ENCODE measurements at places on chromosomes 2 and 18.
A peak's percentile ranks its signal among the peaks of the same experiment; 100 is the strongest.

- no peak for DNase-seq
Observed at GRCh38 chr2:233189025-233189424, 62.4 kb upstream of the ATG16L1 start.

- DNase-seq: no peak
Observed at GRCh38 chr2:212064318-212064717, 474.3 kb downstream of the ERBB4 start.

DNA sequence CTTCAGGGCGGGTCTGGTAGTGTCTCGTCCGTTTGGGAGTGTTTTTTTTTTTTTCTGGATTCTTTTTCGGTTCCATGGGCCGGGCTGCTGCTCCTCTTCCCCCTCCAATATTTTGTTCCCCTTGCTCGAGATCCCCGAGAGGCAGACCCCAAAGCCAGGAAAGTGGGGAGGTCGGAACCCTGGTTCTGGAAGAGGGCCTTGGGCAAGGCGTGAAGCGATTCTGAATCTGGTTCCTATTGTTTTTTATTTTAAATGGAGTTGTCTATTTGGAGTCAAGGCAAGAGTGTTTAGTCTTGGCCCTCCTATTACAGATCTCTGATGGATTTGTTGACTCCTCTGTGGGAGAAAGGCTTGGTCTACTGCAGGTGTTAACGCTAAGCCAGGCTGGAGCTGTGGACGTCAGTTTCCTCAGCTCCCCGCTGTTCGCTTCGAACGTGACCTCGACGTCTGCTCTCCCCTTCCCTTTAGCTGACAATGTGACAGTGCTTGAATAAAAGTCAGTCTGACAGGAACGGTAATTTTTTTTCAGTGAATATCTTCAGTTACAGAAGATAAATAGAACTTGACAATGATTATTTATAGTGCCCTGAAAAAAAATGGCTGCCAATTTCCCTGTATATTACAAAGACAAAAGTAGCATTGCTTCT lies 683 bp upstream of the DNAJC27 start:
- peak; percentile 74 for DNase-seq

- peak; percentile 30 for DNase-seq
Observed at GRCh38 chr2:150630587-150631235, 143.2 kb upstream of the RND3 start.

DNA sequence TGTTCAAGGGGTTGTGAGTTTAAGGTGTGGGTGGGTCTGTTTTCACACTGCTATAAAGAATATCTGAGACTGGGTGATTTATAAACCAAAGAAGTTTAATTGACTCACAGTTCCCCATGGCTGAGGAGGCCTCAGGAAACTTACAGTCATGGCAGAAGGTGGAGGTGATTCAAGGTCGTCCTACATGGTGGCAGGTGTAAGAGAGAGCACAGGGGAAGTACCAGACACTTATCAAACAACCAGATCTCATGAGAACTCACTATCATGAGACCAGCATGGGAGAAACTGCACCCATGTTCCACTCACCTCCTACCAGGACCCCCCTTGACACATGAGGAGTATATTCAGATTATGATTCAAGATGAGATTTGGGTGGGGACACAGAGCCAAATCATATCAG lies 38.0 kb downstream of the RHBDD1 start:
- no peak for DNase-seq

GRCh38 chr2:61420991-61421544 lies 49.8 kb downstream of the USP34 start:
- DNase-seq: no peak

- DNase-seq: no peak
Observed at GRCh38 chr2:182426082-182426917, 536 bp downstream of the PDE1A start.

DNA sequence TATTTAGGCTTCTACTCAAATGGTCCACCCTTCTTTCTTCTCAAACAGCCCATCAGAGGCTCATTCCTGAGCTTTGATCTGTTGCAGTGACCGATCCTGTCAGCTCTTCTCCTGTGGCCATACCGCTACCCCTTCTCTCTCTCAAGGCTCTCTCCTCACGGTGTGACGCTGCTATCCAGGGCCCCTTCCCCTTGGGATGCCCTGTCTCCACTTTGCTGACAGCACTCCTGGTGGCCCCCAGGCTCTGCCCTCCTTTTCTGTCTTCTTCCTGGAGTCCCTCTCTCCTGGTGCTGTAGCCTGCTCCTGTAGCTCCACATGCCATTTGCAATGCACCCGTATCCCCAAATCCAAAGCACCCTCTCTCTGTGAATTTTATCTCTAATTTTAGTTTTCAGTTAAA lies 45.4 kb upstream of the CTAGE1 start:
- no peak for DNase-seq

GRCh38 chr2:151560289-151560688 lies 150.6 kb downstream of the RIF1 start:
- DNase-seq: peak; percentile 6

DNA sequence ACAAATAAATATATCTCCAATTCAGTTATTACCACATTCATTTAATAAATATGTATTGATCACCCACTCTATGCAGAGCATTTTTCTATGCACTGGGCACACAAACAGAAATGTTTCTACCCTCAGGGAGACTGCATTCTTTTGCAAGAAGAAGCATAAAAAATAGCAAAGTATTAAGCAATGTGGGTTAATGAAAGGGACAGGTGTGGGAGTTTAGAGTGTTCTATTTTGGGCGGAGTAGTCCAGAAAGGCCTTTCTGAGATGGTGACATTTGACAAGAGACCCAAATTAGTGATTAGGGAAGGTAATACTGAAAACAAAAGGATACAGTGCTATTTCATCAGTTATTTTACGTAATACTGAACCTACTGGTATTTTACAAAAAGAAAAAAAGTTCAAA lies 394.3 kb upstream of the CHST9 start:
- DNase-seq: no peak

DNA sequence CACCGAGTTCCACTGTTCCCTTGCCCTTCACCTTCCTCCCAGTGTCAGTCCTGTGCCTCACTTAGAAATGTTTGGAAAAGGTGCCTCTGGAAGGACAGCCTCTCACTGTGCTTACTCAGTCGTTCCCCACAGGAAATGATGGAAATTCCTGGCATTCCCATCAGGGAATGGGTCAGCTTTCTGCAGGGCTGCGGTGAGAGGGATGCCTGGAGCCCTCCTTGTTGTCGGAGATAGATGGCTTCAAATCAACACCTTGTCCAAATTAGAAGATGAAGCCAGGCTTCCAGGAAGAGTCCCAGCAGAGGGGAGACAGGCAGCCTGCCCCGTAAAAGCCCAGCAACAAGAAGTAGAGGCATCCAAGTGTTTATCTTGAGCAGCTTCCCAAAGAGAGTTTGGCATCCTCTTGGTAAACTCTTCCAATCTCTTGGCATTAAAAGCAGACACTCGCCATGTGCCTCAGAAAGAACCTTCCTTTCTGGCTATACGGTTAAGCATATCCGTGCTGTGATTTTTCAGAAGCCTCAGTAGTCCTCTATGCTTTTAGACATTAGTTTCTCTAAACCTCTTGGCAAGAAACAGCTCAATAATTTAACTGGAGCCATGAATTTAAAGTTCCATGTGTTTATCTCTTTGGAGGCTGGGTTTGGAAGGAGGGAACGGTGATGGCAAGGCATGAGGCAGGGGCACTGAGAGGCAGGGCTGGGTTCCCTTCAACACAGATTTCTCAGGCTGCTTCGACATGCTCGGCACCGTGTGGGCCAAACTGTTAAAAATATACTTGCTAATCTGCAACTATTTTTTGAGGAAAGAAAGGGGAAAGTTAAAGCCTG lies 25.1 kb downstream of the COLEC12 start:
- no peak for DNase-seq

DNA sequence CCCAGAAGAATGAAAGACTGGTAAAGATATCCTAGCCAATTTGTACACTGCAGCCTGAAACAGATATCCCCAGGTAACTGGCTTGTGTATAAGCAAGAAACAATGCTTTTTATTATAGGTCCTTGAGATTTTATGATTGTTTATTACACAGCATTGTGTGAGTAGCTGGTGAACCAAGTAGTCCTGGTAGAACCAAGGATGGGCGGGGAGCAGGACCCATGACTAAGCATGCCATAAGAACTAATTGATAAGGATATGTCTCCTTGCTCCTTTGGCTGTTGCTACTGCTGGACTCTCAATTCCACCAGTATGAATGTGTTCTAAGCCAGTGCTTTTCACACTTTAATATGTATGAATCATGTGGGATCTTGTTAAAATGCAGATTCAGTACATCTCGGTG lies 12.3 kb upstream of the ALMS1 start:
- no peak for DNase-seq

DNA sequence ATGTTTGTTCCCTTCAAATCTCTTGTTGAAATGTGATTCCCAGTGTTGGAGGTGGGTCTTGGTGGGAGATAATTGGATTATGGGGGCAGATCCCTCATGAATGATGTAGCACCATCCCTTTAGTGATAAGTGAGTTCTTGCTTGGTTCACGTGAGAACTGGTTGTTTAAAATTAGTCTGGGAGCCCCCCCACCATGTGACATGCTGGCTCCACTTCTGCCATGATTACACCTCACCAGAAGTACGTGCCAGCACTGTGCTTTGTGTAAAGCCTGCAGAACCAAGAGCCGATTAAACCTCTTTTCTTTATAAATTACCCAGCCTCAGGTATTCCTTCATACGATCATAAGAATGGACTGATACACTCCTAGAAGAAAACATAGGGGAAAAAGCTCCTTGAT lies 10.1 kb downstream of the ABI2 start:
- no peak for DNase-seq

DNA sequence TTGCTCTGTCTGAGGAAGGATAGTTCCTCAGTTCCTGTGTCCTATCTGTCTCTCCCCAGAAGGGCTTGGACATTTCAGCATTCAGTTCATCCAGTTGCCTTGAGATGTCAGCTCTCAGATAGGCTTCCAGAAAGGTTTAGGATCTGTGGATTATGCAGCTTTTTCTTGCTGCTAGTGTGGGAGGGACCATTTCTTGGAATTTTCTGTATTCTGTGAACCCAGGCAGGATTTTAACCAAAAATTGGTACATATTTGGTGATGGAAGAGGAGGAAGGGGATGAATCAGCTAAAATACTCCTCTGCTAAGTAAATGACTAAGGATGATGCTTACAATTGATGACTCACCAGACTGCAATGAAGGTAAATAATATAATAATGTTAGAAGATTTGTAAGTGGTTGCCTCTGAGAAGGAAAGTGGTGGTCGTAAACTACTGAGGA lies 58.6 kb upstream of the DOCK10 start:
- no peak for DNase-seq

DNA sequence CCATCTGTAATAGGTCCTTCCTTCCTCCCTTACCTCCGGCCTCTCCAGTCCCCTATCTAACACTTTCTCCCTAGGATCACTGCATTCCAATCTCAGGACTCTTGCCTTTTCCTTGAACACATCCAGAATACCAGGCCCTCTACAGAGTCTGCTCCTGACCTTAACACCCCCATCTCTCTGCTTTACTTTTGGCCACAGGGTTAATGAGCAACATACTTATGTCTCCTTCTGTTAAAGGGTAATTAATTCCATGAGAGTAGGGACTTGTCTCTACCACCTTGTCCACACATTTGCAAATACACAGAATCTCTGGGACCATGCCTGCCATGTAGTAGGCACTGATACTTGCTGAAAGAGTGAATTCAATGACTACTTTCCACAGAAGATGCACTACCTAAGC lies 94.9 kb downstream of the COBLL1 start:
- DNase-seq: no peak

DNA sequence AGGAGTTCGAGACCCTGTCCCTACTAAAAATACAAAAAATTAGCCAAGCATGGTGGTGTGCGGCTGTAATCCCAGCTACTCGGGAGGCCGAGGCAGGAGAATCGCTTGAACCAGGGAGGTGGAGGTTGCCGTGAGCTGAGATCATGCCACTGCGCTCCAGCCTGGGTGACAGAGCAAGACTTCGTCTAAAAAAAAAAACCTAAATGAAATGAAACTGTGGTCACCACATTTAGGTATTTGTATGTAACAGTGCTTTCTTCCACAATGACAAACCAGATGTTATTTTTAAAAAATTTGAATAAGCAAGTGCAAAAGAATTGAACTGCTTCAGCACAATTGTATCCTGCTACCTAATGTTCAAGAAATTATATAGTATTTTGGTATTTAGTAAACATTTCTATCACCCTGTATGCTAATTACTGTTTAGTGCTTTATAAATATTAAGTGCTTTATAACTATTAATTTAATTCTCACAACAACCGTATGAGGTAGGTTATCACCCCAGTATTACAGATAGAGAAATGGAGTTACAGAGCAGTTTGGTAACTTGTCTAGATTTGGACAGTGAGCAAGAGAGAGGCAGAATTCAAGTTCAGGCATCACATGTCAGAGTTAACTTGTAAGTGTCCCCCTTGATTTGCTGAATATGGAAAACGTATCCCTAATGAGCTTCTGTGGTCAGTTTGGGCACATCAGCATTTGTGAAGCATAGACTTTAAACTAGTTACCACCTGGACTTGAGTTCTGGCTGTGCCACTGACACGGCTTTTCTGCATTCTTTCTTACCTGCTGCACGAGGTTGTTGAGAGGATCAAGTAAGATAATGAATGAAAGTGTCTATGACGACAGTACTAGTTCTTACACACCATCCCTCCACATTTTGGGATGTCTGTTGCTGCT lies 14.4 kb downstream of the PHLPP1 start:
- DNase-seq: no peak

GRCh38 chr18:59015531-59016152 lies 124.0 kb upstream of the SEC11C start:
- no peak for DNase-seq

DNA sequence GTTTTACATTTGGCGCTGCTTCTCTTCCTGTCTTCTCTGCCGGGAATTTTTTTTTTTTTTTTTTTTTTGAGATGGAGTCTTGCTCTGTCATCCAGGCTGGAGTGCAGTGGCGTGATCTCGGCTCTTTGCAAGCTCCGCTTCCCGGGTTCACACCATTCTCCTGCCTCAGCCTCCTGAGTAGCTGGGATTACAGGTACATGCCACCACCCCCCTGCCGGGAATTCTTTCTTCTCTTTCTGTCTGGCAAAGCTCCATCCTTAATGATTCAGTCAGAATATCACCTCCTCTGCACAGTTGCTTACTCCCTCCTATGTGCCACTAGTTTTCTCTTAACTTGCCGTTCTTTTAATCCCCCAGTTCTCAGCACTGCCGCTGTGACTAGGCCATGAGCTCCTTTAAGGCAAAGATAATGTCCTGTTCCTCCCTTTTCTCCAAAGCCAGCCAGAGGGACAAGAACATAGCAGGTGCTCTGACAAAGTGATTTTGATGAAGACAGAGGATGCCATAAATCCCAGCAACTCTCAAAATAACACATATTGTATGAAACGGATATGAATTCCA lies 112.1 kb upstream of the LRATD1 start:
- no peak for DNase-seq

- peak; percentile 38 for DNase-seq
Observed at GRCh38 chr2:6866275-6866671, 566 bp upstream of the CMPK2 start.

All from large intestine (tissue), 12 donors.